Astrocyte (in vitro differentiated cells and primary cell): ENCODE measurements at places on chromosomes 4 and X.

DNA sequence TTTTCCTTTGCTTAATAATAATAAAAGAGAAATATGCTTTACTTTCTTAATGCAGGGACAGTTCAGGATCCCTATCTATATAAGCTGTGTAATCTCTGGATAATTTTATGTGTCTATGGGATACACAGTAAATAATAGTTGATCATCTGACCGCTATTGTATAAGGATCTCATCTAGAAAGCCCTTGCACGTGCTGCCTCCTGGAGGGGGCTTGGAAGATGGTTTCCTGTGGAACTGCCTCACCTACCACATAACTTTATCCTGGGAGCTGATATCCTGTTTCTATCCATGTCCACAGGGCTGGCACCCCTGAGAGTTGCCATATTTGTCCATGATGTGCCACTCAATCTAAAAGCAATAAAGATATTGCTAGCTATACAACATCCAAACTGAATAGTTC, 139.3 kb upstream of the FRMPD4 start:
- no peaks in the 10 kb centered on the region for H3K4me1 ChIP-seq
- no peak overlapping the region for H3K27ac ChIP-seq
- no peaks in the 10 kb centered on the region for H3K27me3 ChIP-seq
- H3K4me3 ChIP-seq: no peak overlapping the region

DNA sequence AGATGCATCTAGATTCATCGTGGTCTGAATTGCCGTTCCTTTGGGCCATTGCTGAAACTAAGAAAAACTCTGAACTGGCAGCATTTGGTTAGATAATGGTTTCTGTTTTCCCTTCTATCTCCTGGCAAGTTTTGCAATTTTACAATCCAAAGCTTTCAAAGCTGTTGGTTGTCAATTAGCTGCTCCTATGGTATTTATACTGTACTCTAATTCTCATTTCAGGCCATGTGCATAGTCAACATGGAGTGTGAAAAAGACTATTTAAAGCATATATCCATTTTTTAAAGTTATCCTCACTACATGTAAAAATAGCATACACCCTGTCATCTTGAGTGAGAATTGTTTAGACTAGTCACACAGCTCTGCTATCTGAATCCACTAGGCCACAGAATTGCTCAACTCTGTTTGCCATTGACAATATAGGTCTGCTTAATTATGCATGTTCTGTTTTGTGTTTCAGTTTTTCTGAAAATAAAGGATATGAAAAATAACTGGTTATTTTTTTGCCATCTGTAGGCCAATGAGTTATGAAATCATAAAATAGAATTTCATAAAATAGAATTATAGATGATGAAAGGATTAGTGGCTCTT, 27.7 kb upstream of the TEC start:
- H3K27me3 ChIP-seq: no peaks in the 10 kb centered on the region
- no peak overlapping the region for H3K27ac ChIP-seq
- no peaks in the 10 kb centered on the region for H3K36me3 ChIP-seq
- no peaks in the 10 kb centered on the region for H3K4me1 ChIP-seq
- H3K4me3 ChIP-seq: no peak overlapping the region

DNA sequence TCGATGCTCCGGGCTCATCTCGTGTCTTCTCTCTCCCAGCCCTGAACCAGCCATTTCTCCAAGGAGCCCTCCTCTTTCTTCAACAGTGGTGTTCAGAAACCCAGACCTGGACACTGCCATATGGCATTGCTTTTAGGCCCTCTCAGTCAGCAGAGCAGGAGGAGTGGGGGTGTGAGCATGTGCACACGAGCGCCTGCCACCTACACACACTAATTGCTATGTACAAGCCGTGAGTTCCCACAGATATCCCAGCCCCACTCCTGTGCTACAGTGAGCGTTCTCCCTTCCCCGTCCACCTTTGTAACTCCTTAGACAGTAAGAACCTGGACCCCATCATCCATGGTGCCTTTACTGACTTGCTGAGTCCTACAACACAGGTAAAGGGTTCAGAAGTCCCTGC, 53.8 kb downstream of the TNIP2 start:
- no peak overlapping the region for H3K4me3 ChIP-seq
- no peak for DNase-seq
- peaks cover 38% of the 10 kb centered on the region for H3K36me3 ChIP-seq
- H3K27ac ChIP-seq: no peak overlapping the region
- no peaks in the 10 kb centered on the region for H3K4me1 ChIP-seq

GRCh38 chr4:6460876-6461275, 11.5 kb downstream of the PPP2R2C start:
- H3K27ac ChIP-seq: no peak overlapping the region
- no peaks in the 10 kb centered on the region for H3K36me3 ChIP-seq
- H3K4me1 ChIP-seq: no peaks in the 10 kb centered on the region
- DNase-seq: no peak

DNA sequence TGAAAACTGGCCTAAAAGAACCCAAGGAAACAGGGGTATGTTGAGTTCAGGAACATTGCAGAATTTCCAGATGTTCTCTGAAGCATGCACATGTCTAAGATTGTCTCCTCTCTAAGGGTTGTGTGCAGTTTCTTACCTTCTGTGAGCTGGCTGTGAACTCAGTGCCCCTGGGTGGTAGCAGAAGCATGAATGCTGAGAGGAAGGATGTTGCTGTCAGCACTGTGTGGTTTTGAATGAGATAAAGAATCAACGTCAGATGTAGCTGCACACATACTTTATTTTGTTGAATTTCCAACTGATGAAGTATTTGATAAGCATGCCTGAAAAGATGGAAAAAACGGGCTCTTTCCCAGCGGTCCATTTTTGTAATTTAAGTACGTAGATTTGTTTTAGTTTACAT, 23.8 kb upstream of the CD38 start:
- H3K27ac ChIP-seq: peak overlapping the region; percentile 85
- H3K27me3 ChIP-seq: no peaks in the 10 kb centered on the region
- peaks cover 30% of the 10 kb centered on the region for H3K4me1 ChIP-seq
- no peaks in the 10 kb centered on the region for H3K36me3 ChIP-seq
- DNase-seq: peak; percentile 88
- no peak overlapping the region for H3K4me3 ChIP-seq

DNA sequence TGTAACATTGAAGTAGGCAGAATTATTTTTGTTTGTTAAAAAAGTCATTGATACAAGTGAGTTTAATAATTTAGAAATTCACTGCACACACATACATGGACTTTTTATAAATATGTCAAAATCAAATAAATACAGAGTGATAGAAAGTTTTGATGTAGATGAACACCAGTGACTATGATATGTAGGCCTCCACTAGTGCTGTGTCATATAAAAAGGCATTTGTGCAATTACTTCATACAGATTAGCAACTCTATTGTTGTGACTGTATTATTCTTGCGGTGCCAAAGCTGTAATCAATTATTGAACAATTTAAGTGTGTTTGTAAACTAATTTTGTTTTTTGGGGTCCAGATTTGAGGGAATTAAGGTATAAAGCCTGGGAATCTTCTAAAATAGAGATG, 366.2 kb upstream of the PITX2 start:
- no peak overlapping the region for H3K4me3 ChIP-seq
- no peak for DNase-seq
- H3K36me3 ChIP-seq: no peaks in the 10 kb centered on the region
